ENCODE measurements at places on chromosomes 6 and 20. TPM values are rescaled to one million over a fixed set of nuclear protein-coding genes. Genes with fewer than 3 reads are reported as not detected.

EYS gene
- not detected for total RNA-seq

ULBP1 gene
- total RNA-seq: 0.31 TPM

HLA-DQA1 gene
- total RNA-seq: 7.8 TPM

PHF10 gene
- total RNA-seq: 62.0 TPM

DPPA5 gene
- not detected for total RNA-seq

DNA sequence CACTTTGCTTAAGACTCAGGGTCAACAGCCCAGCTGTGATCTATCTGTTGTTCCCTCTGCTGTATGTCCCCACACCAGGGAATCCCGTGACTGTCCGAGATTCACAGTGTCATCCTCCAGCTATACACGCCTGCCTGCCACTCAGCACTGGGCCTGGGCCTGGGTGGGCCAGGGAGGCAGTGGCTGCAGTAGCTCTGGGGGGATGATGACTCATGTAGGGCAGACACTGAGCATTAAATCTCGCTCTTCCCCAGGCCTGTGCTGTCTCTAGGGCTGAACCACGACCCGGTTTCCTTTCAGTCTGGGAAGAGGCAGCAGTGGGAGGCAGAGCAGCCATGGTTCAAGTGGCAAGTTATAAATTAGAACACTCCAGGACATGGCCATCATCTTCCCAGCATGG lies 173.9 kb downstream of the LRFN2 start:
- peaks cover 4% of the 10 kb centered on the region for H3K27me3 ChIP-seq
- H3K36me3 ChIP-seq: no peaks in the 10 kb centered on the region
- no peak for DNase-seq
- peak overlapping the region; percentile 66 for H3K27ac ChIP-seq
- peaks cover 30% of the 10 kb centered on the region for H3K4me1 ChIP-seq

GRCh38 chr6:90105506-90106170 lies 191.0 kb downstream of the BACH2 start:
- H3K36me3 ChIP-seq: no peaks in the 10 kb centered on the region
- DNase-seq: no peak
- H3K27me3 ChIP-seq: peaks cover 18% of the 10 kb centered on the region
- H3K4me1 ChIP-seq: peaks cover 24% of the 10 kb centered on the region

- H3K4me3 ChIP-seq: no peak overlapping the region
- peaks cover 19% of the 10 kb centered on the region for H3K27me3 ChIP-seq
- H3K27ac ChIP-seq: no peak overlapping the region
- no peaks in the 10 kb centered on the region for H3K4me1 ChIP-seq
- no peaks in the 10 kb centered on the region for H3K36me3 ChIP-seq
These were observed 47.1 kb downstream of the FHL5 start for GRCh38 chr6:96610019-96610418.

- H3K4me1 ChIP-seq: peaks cover 25% of the 10 kb centered on the region
- peaks cover 6% of the 10 kb centered on the region for H3K27me3 ChIP-seq
- H3K4me3 ChIP-seq: no peak overlapping the region
- DNase-seq: no peak
- no peak overlapping the region for H3K27ac ChIP-seq
- no peaks in the 10 kb centered on the region for H3K36me3 ChIP-seq
These were observed 108.1 kb upstream of the DUSP22 start for GRCh38 chr6:184161-184700.

GRCh38 chr20:51420111-51420510 lies 122.4 kb downstream of the NFATC2 start:
- peak overlapping the region; percentile 92 for H3K27ac ChIP-seq
- H3K4me1 ChIP-seq: peaks cover 75% of the 10 kb centered on the region
- H3K36me3 ChIP-seq: peaks cover 31% of the 10 kb centered on the region
- no peaks in the 10 kb centered on the region for H3K27me3 ChIP-seq

DNA sequence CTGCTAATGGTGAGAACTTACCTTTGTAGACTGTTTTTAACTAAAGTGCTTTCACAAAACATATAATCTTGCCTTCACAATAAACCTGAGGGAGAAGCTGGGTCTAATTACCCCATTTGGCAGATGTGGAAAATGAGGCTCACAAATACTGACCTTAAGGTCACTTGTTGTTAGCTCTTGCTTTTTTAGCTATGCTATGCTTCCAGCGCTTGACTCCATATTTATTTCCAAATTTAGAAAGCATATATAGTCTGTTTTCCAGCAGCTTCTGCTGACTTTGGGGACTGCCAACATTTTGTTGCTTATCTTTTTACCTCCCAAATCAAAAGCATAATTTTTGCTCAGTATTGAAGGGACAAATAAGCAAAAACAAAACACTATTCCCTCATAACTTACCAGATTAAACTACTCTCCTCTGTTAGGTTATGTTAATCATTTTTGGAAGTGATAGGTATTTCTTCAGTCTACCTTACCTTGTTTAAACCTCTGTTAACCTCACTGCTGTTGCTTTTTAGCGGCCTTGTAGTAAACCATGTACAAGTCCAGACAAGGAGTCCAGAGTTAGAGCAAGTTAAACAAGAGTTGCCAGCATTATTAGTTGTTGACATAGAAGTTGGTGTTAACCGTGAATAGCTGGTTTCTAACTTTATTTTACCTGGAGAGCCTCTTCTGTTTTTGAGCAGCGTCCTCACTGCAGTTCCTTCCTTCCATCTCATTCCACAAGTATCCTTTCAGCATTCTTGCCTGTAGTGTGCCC lies 4.9 kb upstream of the BTBD3 start:
- H3K36me3 ChIP-seq: no peaks in the 10 kb centered on the region
- H3K4me3 ChIP-seq: no peak overlapping the region
- no peaks in the 10 kb centered on the region for H3K27me3 ChIP-seq
- no peak for DNase-seq

- DNase-seq: no peak
- peak overlapping the region; percentile 99 for H3K4me3 ChIP-seq
- H3K27ac ChIP-seq: peak overlapping the region; percentile 95
- H3K4me1 ChIP-seq: peaks cover 28% of the 10 kb centered on the region
- H3K36me3 ChIP-seq: no peaks in the 10 kb centered on the region
These were observed 6.3 kb upstream of the HMGN4 start for GRCh38 chr6:26531897-26532296.

DNA sequence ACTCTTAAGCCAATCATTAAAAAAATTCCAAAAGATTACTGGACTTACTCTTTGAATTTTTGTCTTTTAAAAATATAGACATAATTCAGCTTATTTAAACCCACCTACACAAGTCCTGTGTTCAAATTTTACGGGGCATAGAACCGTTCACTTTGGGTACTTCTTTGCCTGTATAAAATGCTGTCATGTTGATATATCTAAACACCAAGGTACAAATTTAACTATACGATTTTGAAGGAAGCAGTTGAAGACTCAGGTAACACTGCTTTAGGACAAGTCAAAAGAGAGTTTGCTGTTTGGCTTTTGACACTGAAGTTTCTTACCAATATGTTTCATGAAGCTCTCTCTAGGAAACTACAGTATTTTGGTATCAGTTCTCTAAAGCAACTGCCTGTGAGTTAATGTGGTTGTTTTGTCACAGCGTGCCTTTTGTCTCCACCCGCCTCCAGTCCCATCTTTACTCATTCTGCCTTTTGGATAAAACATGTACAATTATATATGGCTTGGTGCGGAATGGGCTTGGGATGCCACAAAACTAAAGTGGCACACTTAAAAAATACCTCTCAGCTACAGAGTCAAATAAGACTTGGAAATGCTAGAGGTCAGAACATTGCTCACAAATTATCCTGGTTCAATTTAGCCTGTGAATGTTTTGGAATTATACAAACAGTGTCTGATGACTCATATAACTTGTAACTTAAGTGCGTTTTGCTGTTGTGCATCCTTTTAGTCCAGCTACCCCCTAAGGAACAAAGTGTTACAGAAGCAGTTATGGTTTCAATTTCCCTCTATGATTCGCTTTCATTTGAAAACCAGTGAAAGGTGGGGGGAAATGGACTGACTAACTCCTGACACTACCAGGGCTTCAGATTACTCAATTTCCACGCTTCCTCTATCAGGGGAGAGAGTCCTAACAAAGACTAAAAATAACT lies 38.7 kb downstream of the RGS17 start:
- peaks cover 3% of the 10 kb centered on the region for H3K27me3 ChIP-seq
- no peak overlapping the region for H3K27ac ChIP-seq
- DNase-seq: no peak
- peaks cover 10% of the 10 kb centered on the region for H3K4me1 ChIP-seq
- H3K36me3 ChIP-seq: no peaks in the 10 kb centered on the region
- H3K4me3 ChIP-seq: peak overlapping the region; percentile 8

DNA sequence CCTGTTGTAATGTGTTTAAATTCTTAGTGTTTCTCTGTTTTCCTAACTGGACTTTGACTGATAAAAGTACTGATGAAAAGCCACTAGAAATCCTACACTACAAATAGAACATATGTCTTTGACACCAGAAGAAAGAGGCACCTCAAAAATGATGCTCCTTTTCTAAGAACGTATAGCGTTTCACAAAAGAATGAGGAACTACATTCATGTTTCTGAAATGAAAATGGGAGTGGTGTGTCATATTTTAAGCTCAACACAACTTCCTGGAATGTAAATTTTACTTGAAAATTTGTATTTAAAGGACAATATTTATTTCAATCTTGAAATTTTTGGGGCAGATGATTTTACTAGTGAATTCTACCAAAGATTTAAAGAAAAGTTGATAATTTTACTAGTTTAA lies 35.3 kb downstream of the KIAA0408 start:
- H3K4me3 ChIP-seq: no peak overlapping the region
- no peak for DNase-seq
- H3K27ac ChIP-seq: no peak overlapping the region
- H3K27me3 ChIP-seq: no peaks in the 10 kb centered on the region

DNA sequence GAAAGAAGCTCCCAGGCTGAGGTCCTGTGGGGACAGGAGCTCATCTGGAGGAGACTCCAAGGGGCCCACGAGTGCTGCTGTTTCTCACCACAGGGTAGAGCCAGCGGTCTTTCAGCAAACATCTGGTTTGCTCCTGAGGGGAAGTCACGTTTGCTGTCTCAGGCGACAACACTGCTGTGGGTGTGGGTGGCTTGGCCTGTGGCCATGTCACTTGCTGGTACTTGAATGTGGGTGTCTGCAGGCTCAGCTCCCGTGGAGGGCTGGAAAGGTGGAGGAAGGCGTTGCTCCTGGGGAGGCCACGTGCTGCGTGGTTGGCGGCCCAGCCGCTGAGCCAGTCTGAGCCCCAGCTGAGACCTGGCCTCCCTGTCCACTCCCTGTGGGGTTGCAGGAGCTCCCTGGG lies 52.8 kb upstream of the MPC1 start:
- H3K36me3 ChIP-seq: no peaks in the 10 kb centered on the region
- H3K4me3 ChIP-seq: no peak overlapping the region
- peaks cover 25% of the 10 kb centered on the region for H3K27me3 ChIP-seq
- H3K27ac ChIP-seq: no peak overlapping the region

- H3K27ac ChIP-seq: no peak overlapping the region
- H3K36me3 ChIP-seq: no peaks in the 10 kb centered on the region
- H3K27me3 ChIP-seq: peaks cover 28% of the 10 kb centered on the region
- H3K4me3 ChIP-seq: no peak overlapping the region
- no peaks in the 10 kb centered on the region for H3K4me1 ChIP-seq
- DNase-seq: no peak
These were observed 141.5 kb upstream of the PDE7B start for GRCh38 chr6:135710042-135710441.

GRCh38 chr6:13278991-13279390 lies 49.3 kb downstream of the TBC1D7 start:
- no peak for DNase-seq
- H3K27ac ChIP-seq: no peak overlapping the region
- H3K27me3 ChIP-seq: no peaks in the 10 kb centered on the region
- H3K4me3 ChIP-seq: no peak overlapping the region
- peaks cover 9% of the 10 kb centered on the region for H3K4me1 ChIP-seq
- H3K36me3 ChIP-seq: no peaks in the 10 kb centered on the region

DNA sequence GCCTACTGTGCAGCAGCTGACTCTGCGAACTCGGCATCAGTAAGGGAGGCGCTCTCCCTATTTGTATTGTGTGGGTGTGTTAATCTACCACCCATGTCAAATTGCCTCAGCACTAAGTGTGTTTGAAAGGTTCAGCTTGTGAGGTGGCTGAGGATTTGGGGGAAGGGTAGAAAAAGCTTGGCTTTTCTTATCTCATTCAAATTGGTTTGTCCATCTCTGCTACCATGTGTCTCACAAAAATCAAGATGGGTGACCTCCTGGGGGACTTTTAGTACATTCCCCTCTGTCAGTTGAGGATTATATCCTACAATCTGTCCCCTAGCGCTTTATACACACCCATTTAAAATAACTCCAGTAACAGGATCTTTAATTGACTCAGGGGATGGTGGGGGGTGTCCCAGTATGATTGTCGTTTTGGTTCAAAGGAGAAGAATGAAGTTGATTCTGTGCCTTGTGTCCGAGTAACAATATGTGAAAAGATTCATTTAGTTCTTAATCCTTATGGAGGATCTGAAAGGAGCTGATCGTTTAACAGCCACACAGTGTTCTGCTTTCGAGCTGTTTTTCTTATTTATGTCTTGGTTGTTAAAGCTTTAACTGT lies 609.6 kb downstream of the PKHD1 start:
- H3K27me3 ChIP-seq: no peaks in the 10 kb centered on the region
- H3K4me1 ChIP-seq: no peaks in the 10 kb centered on the region
- H3K4me3 ChIP-seq: no peak overlapping the region
- no peak for DNase-seq
- H3K36me3 ChIP-seq: no peaks in the 10 kb centered on the region

- H3K27me3 ChIP-seq: no peaks in the 10 kb centered on the region
- H3K4me1 ChIP-seq: peaks cover 77% of the 10 kb centered on the region
- peaks cover 12% of the 10 kb centered on the region for H3K36me3 ChIP-seq
These were observed 16.4 kb downstream of the NFATC2 start for GRCh38 chr20:51526106-51526470.

DNA sequence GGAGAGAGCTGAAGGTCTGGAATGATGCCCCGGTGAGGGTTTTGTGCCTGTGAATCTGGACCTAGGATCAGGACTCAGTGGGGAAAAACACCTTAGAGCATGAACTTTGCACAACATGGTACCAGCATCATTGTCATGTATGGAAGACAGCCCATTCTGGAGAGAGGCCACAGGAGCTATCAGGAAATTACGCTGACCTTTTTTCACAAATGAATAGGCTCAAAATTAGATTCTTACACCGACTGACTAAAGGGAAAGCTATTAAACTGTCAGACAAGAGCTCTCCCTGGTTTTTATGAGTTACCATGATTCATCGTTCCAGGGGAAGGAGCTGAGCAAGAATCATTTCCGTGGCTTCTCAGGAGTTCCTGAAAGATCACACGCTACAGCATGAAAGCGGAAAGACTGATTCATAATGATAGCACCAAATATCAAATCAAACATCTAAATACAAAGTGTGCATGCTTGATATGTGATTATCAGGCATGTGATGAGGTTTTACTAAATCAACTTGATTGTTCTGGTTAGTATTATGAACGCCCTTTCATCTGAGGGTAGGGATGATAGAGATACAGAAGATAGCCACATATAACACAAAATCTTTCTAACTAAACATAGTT lies 224.9 kb upstream of the SMLR1 start:
- H3K27ac ChIP-seq: peak overlapping the region; percentile 21
- H3K4me1 ChIP-seq: peaks cover 19% of the 10 kb centered on the region
- no peak for DNase-seq

DNA sequence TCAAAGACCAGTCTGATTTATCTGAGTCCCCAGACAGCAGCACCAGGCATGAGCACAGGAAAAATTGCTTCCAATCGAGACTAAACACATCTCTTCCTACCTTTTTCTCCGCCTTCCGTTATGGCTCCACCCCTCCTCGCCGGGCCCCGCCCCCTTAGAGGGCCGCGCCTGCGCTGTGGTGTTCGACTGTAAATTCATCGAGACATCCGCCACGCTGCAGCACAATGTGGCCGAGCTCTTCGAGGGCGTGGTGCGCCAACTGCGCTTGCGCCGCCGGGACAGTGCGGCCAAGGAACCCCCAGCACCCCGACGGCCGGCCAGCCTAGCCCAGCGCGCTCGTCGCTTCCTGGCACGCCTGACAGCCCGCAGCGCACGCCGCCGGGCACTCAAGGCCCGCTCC lies 8.9 kb downstream of the REM1 start:
- no peaks in the 10 kb centered on the region for H3K36me3 ChIP-seq
- no peak for DNase-seq
- no peak overlapping the region for H3K27ac ChIP-seq
- H3K4me1 ChIP-seq: no peaks in the 10 kb centered on the region
